ENCODE measurements at places on chromosomes 12 and 14.

DNA sequence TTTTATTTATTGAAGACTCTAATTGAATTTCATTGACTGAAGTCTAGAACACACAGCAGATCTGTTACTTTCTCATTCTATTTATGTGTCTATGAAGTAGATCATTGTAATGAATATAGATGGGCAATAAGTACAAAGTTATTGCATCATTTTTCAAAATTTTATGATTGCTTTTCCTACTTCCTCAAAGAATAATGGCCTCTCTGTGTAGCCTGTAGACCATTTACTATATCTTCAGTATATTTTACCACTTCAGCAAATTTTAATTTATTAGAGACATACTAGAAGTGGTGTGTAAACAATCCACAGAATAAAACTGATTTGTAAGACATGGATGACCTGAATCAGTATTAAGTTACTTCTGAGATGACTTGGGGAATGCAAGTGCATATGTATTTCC, 291.7 kb upstream of the FAR2 start:
- DNase-seq = no peak

- no peak for DNase-seq
These were observed 34.7 kb upstream of the C12orf42 start for GRCh38 chr12:103530307-103531066.

- DNase-seq = no peak
These were observed 48.8 kb downstream of the BICDL1 start for GRCh38 chr12:120037851-120038250.

DNA sequence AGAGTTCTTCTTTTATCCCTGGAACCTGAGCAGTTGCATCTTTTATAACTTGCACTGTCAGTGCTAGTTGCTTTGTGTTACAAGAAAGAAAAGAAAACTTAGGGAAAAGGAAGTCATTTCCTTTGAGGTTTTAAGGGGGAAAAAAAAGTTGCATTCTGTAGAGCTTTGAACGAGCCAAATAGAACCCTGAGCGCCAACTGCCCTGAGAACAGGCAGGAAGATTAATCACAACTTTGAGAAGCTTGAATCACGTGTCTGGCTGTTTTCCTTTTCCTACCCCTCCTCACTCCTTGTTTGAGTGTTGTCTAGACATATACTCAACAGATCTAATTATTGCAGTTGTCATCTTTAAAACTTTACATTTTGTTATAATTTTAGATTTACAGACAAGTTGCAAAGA, 12.5 kb downstream of the PCNX1 start:
- no peak for DNase-seq

GRCh38 chr14:72075649-72076334, 143.6 kb downstream of the RGS6 start:
- no peak for DNase-seq

Measured in breast epithelium (tissue), 4 donors.